ENCODE measurements at places on chromosomes 4 and X.

- no peak for DNase-seq
These were observed 221.2 kb downstream of the NKX6-1 start for GRCh38 chr4:84277923-84278322.

GRCh38 chr4:84503495-84504437 lies 4.7 kb upstream of the NKX6-1 start:
- DNase-seq = no peak

DNA sequence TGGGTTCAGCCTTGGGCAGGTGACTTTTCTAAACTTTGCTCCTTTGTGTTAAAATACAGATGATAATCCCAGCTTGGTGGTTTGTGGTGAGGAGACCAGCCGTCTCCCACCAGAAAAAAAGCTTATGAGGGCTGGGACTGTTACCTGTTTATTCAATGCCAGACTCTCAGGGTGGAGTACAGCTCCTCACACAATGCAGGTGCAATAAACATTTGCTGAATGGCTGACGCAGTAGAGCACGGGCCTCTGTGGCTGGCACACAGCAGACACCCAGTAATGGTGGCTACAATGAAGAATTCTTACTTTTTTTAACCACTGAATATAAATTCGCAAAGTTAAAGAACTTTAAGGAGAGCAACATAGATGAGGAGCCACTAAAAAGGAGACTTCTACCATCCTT lies 30.2 kb downstream of the BEND4 start:
- DNase-seq = no peak

DNA sequence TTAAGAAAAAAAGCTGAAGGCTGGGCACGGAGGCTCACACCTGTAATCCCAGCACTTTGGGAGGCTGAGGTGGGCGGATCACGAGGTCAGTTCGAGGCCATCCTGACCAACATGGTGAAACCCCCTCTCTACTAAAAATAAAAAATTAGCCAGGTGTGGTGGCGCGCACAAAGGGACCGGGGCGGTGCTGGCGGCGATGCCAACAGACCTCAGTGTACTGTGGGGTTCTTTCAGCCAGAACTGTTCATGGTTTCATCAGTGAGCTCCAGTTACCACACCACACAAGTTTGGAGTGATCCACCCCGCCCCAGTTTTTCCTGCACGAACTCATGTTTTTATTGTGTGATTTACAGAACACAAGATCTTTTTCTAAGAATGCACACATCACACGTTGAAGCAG lies 21.2 kb upstream of the IRAK1 start:
- no peak for DNase-seq
